GM04503 (cell line): ENCODE measurements at places on chromosomes 16 and 17.

DNA sequence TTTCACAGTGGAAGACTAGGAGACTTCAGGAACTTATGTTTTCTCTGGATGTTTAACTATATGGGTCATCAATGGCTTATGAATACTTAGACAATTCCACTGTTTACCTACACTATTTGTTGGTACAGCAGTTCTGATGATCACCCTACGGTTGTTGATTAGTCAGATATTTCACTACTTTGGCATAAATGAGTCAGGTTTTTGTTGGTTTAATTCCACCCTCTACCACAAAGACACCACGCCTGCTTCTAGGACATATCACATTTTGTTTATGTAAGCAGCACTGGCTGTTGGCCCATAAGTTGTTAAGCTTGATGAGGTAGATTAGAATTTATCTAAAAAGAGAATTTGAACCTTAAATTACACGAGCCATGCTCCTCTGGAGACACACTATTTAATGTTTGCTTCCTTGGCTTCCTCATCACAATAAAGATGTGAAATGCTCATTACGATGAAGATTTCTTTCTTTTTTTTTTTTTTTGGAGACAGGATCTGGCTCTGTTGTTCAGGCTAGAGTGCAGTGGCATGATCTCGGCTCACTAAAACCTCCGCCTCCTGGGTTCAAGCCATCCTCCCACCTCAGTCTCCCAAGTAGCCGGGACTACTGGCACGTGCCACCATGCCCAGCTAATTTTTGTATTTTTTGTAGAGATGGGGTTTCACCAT lies 4.3 kb downstream of the GDE1 start:
- no peak for DNase-seq

DNA sequence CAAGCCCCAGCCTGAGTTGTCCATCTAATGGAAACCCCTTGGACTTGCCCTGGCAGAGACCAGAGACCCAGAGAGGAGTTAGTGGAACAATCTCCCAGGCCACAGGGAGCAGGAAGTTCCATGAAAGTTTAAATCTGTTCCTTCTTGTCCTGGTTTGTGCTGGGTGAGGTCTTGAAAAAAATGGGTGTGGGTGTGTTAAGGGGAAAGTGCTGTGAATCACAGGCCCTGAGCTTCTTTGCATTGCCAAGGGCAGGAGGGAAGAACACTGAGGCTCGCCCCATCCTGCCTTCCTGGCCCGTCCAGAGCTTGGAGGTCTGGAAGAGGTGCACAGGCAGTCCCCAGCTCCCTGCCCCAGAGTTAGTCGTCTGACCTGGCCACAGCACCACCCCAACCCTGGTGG lies 2.3 kb downstream of the ADORA2B start:
- DNase-seq: no peak

DNA sequence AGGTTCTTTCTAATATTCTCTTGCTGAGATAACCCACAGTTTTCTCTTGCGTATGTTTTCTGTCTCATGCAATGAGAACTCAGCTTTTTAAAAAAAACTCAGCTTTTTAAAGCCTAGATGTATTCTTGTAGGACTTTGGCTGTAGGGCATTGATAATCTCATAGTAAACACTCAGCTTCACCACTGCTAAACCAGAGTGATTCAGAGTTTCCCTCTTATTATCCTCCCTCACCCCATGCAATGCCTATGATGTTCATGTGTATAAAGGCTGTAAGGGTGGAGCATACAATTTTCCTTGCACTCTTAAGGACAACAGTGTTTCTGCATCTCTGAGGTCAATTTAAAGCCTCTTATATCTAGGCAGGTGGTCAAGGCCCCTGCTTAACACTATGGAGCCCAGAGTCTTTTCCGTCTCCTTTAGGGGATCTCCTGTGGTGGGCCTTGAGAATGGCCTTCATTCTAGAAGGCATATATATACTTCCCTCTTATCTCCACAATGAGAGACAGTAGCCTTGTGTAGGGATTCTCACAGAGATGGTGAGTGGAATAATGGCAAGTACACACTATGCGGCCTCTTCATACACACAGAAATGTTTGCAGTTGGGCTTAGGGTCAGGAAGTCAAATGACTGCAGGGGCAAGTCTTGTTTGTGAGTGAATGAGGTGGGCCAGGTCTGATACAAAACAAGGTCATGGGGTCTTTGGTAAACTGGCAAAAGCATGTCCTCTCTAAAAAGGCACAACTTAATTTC lies 279.6 kb downstream of the HS3ST3A1 start:
- DNase-seq: no peak

DNA sequence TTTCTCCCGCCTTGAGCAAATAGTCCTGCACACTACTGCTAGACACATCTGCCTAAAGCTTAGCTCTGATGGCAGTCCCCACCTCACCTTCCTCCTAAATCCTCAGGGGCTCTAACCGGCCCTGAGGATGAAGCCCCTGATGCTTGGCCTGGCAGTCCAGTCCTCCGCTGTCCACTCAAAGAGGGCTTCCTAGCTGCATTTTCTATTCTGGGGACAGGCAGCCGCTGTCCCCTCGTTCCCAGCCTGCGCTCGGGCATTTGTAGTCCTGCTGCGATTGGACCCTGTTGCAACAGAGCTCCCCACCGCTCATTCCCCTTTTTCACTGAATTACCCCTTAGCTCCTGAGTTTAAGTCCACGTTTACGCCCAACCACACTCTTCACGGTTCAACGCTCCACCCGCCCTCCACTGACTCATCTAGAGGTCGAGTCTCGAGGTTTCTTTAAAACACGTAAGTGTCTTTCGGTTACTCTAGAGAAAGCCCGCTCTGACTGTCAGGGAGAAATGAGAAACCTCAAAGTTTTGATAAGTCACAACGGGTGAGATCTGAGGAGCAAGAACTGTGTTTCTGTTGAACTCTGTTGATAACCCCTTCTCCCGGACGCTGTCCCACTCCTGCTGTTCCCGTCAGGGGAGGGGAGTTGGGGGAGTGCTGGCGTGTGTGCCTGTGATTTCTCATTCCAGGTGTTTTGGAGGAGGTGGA lies 4.5 kb downstream of the CCR7 start:
- DNase-seq: no peak

DNA sequence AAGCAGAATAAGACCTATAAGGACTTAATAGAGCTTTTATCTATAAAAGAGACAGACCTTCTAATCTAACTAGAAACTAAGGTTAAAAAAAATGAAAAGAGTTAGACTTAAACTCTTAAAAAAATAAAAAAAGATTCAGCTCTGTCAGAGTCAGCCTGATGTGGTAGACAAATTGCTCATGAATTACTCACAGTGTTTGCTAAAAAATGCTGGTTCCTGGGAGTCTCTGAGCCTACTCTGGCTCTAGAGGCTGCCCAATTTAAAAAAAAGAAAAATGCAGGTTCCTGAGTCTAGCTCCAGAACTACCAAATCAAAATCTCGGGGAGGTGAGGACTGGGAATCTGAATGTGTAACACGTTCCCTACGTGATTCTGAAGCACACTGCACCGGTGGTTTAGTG lies 18.1 kb downstream of the SOST start:
- no peak for DNase-seq

DNA sequence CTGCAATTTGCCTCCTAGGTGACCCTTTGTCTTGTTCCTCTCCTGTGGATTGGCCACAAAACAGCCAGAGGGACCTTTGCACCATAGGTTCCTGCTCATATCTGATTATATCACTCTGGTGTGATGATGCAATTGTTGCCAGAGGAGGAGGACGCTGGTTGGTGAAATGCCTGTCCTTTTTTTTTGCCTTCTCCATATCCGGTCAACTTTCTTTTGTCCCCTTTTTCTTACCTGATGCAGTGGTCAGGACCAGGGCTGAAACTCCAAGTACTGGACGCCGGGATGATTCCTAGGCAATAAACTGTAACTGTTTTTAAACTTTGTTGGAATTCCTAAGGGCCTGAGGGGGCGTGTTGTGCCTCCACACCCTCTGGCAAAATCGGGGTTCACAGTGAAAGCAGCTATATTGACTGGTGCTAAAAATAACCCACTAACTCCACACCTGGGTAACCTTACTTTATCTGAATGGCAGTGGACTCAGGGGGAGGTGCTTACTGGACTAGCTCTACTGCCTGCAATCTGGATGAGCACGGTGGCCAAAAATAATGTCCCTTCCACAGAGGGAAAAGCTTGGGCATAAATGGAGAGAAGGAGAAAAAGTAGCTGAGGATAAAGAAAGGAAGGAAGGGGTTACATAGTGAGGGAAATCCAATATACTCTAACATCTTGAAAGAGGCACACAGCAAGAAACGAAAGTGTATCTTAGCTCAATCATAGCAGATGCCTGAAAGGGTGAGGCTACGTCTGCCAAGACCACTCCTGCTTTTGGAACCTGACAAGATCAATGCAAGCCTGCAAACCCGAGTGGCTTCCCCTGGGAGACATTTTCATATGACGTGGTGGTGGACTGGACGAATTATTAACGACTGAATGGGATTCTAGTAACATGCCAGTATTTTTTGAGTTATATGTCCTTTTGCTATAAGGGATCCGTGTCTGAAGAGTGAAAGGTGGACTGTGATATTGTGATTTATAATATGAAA lies 28.4 kb upstream of the ZNF423 start:
- no peak for DNase-seq

- DNase-seq: no peak
These were observed 34.7 kb upstream of the POLR3E start for GRCh38 chr16:22262460-22262859.

GRCh38 chr16:27326251-27326650 lies 12.5 kb downstream of the IL4R start:
- no peak for DNase-seq

DNA sequence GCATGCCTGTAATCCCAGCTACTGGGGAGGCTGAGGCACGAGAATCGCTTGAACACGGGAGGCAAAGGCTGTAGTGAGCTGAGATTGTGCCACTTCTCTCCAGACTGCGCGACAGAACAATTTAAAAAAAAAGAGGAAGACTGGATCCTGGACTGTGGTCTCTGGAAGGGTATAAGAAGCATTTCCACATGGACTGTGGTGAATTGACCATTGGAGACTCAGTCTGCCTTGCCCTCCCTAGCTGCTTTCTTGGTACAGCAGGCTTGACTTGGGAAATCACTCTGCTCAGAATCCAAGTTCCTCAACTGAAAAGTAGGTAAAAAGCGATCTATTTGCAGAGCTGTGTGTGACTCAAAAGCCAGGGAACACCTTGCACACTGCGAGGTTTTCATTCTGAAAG lies 1.0 kb upstream of the MGRN1 start:
- no peak for DNase-seq

DNA sequence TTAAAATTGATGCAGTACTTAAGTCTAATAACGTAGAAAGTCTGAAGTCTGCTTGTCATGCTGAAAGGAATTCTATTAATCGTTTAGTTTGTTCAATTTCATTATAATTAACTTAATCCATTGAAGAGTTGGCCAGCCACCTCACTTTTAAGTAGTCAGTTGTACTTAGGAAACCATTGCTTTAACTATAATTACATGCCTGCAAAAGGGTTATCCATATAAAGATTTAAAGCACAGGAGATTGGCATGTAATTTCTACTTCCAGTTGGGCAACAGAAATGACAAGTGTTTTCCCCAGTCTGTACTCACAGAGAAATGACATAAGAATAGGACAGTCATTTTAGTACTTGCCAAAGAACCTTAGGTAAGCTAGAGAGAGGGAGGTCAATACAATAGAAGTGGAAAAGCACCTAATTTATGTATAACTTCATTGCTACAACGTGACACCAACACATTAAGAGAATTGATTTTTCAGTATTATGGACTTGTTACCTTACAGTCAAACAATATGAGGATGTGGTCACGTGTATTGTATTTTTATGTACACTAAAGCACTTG lies 3.7 kb upstream of the USP32 start:
- no peak for DNase-seq

DNA sequence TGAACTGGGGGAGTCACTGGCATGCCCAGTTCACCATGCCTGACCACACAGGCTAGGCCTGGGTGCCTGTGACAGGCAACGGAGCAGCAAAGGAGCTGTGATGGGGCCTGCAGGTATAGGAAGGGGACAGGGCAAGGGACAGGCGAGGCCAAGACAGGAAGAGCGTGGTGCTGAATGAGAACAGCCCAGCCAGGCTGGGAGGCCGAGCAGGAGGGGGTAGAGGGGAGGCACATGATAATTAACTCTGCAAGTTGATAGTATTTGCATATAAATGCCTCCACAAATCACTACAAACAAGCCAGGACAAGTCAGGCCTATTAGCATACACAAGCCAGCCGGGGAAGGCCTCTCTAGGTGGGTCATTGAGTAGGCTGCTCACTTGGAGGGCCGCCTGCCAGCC lies 7.8 kb downstream of the ZFHX3 start:
- DNase-seq: no peak

- DNase-seq: peak; percentile 16
These were observed 82.6 kb downstream of the DYNLRB2 start for GRCh38 chr16:80623376-80623775.

- no peak for DNase-seq
These were observed 6.5 kb upstream of the NCBP3 start for GRCh38 chr17:3852561-3852960.

- DNase-seq: no peak
These were observed 16.6 kb downstream of the RMI2 start for GRCh38 chr16:11361701-11362451.

GRCh38 chr17:58228679-58229078 lies 9.6 kb upstream of the MKS1 start:
- DNase-seq: no peak

DNA sequence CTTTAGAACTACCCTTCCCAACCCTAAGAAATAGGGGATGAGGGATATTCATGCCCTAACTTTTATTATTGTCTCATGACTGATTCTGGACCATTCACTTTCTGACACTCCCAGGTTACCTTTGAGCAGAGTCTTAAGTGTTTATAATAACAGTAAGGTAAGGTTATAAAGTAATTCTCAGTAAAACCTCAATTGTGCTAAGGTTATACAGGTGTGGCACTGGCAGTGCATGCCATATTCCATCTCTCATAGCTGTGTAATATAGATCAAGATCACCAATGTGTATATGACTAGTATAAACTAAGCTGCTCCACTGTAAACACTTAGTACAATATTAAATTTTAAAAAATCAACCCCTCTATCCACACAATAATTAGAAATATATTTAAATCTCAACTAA lies 89.1 kb downstream of the KCNJ2 start:
- no peak for DNase-seq

DNA sequence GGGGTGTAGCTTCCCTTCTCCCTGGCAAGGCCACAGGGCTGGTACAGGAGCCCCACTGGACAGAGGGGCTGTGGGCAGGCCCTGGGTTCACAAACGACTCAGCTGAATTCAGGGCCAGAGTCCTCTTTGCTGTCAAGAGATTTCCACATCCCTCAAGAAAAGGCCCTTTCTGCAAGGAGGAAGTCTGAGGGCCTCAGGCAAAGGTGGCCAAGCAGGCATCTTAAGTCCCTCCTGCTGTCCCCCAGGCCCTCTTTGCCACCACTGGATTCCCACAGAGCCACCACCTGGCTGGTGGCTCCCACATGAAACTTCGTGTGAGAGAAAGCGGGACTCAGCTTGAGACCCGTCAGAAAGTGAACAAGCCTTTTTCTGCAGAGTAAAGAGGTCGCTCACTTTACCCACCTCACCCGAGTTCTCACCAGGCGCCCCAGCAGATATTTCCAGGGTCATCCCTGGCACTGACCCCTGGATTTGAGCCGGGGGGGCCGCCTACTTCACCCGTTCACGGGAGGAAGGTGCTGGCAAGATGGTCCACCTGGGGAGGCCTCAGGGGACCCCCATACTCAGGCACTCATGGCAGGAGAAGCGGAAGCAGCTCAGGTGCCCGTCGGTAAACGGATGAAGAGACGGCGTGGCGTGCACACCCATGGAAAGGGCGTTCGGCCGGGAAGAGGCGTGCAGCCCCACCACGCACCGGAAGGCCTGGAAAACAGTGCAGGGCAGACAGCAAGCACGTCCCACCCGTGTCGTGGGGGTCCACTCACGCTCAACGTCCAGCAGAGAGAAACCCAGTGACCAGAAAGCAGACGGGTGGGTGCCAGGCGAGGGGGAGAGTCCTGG lies 3.6 kb downstream of the RNF166 start:
- no peak for DNase-seq
